ELF-1 (cell line): ENCODE measurements at places on chromosomes 4 and X.

DNA sequence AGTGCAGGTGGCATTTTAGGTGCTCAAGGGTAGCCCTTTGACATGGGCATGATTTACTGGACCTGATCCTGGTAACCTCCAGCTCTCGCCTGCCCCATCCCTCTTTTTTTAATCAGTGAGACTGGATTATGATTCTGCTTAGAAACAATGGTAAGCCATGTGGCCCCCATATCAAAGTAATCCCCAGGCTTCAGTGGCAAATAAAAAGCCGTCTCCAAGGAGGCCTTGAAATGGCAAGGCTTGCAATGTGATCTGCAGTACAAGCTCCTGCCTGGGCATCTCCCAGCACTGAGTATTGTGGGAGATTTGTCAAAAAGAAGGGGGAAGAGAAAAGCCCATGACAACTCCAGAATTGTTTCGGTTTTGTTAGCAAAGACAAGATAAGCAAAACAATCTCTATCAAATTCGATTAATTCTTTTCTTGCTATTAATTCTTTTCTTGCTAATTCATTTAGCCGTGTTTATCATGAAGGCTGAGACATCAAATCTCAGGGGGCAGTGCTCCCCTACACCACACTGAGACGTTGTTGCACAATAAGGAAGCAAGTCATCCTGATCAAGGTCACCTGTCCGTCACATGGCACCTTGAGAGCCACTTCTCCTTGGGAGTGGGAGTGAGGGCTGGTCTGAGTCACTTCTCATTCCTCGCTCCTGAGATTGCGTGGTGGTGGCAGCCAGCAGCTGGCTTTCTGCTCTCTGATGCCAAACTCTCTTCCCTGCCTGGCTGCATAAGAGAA is 312.7 kb upstream of the GATB start:
- DNase-seq = no peak

GRCh38 chrX:71998836-71999509 is 88.3 kb downstream of the NHSL2 start:
- peak; percentile 40 for DNase-seq

- DNase-seq = no peak
Observed at GRCh38 chrX:6299724-6300123, 71.1 kb upstream of the NLGN4X start.

DNA sequence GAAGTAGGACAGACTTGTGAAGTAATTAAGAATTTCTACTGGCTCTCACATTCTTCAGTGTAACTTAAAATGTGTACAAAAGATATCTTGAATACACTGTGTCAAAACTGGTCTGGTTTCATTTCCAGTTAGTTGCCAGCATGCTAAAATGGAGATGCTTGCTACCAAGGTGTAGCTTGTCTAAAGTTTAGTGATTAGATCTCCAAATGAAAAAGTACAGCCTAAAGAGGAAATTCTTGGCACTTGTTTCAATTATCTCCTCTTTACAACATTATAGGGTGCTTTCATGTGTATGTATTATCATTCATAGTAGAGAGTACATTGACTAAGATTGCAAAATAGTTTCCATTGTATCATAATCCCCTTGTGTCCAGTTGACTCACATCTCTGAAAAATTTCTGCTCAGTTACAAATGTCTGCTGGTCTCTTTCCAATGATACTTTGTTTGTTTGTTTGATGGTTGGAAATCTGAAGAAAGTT is 97.3 kb upstream of the SPRY1 start:
- DNase-seq = no peak

GRCh38 chr4:122553432-122553831 is 67.4 kb downstream of the IL21 start:
- DNase-seq = no peak

DNA sequence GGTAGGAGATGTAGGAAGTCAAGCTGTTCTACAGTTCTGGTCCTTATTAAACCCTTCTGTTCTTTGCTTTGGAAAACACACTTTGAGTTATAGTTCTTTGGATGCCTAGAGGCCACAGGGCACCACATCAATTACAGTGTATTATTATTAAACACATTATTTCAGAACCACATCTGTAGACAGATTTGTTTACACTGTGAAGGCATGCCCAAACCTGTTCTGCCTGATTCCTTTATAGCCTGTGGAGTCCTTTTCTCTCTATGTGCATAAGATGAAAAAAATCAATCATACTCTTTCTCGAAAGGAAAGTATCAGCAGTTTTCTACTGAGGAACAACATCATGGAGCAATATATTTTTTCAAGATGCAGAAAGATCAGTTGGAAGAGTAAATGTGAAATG is 371.3 kb upstream of the INTU start:
- no peak for DNase-seq

GRCh38 chrX:11579636-11580600 is 85.8 kb downstream of the ARHGAP6 start:
- no peak for DNase-seq

DNA sequence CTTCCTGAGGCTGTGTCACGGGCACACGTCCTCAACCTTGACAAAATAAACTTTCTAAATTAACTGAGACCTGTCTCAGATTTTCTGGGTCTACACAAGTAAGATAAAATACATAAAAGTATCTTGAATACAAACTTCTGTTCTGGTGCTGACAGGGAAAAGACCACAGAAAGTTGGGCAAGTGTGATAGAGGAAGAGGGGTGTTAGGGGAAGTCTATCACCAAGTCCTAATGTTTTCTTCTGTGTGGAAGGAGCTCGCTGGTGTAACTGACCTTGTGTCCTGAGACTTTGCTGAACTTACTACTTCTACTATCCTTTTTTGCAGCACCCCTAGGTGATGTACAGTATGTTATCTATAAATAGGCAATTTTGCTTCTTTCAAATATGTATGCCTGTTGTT is 97.0 kb upstream of the STIM2 start:
- DNase-seq = no peak
